Head of caudate nucleus (tissue), 42 donors: ENCODE measurements at places on chromosomes 13 and 19.
A peak's percentile ranks its signal among the peaks of the same experiment; 100 is the strongest.

- DNase-seq, result peak; percentile 43
Observed at GRCh38 chr13:51230477-51231105, 8.4 kb downstream of the FAM124A start.

- no peak for DNase-seq
Observed at GRCh38 chr13:25873242-25873612, 178.6 kb downstream of the SHISA2 start.

DNA sequence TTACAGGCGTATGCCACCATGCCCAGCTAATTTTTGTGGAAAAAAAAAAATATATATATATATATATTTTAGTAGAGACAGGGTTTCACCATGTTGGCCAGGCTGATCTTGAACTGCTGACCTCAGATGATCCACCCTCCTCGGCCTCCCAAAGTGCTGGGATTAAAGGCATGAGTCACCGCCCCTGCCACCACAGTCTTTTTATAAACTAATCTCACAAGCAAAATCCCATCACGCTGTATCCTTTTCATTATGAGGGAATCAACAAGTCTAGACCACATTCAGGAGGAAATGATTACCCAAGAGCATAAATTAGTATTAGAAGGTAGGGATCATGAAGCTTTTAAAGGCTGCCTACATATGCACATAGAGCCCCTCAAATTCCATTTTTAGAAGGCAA, 210.6 kb upstream of the NBEA start:
- no peak for DNase-seq

DNA sequence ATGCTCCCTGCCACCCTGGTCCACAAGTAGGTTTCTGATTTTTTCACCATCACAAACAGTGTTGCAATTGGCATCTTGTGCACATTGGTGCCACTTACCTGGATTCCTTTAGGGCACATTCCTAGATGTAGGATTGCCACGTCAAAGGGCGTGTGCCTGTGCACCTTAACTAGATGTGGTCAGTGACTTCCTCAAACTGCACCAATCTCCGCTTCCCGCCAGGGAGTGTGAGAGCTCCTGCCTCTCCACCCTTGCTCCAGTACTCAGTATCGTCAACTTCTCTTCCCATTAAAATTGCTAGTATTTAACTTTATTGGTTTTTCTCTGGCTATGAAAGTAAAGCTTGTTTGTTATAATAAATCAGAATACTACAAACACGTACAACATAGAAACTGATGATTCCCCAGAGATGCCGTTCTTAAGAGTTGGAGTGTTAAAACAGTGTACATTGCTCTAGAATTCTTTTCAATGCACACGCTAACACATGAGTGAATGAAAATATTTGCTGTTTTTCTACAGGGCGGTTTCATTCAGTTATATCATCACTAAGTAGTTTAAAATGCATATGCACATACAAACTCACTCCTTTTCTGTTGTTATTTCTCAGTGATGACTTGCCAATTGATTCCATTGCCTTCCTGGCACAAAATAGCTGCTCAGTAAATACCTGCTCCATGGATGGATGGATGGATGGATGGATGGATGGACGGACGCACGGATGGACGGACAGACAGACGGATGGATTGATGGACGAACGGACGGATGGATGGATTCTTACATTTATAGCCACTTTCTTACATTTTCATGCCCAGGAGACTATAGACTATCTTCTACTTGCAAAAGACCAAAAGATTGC, 23.4 kb downstream of the CCNE1 start:
- no peak for DNase-seq

DNA sequence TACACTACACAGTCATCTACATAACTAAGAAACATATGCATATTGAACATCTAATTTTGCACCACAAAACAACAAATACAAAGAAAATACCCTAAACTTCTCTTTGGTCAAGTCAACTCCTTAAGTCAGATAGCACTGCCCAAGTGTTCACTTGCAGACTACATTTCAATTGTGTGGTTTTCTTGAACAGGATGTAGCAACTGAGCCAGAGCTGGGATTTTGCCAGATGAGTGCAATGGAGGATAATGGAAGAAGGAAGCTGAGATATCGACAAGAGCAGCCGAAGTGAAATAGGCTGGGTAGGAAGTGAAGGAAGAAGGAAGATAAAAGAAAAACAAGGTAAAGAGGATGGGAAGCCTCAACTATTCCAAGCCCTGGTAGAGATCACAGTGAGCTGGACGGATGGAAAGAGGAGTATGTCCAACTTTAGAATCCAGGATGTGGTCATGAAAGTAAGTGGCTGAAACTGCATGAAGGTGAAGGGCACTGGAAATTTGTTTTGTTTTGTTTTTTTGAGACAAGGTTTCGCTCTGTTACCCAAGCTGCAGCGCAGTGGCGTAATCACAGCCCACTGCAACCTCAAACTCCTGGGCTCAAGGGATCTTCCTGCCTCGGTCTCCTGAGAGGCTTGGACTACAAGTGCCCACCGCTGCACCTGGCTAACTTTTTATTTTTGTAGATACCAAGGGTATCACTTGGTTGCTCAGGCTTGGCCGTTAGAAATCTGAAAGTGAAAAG, 15.0 kb downstream of the NUFIP1 start:
- no peak for DNase-seq

GRCh38 chr19:50667177-50667758, 18.0 kb downstream of the C19orf81 start:
- no peak for DNase-seq
